ENCODE measurements at places on chromosomes 3 and 15.

DNA sequence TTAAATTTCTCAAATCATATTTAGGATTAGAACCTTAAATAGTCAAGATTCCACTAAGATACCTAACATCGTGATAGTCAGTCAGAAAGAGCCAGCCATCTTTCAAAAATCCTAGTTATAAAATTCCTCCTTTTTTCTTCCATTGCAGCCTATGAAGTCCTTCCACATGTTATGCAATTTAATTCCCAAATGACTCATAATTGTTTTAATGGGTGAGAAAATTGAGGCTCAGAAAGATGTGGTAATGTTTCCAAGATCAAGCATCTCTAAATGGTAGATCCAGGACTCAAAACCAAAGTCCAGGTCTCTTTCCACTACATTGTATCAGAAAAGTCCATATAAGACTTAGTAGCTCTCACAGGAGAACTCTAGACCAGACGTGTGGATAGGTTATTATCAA lies 9.5 kb downstream of the CFAP44 start:
- no peak overlapping the region for H3K4me3 ChIP-seq
- H3K36me3 ChIP-seq, result peaks cover 15% of the 10 kb centered on the region
- no peaks in the 10 kb centered on the region for H3K4me1 ChIP-seq
- no peak for DNase-seq
- no peak overlapping the region for H3K27ac ChIP-seq

DNA sequence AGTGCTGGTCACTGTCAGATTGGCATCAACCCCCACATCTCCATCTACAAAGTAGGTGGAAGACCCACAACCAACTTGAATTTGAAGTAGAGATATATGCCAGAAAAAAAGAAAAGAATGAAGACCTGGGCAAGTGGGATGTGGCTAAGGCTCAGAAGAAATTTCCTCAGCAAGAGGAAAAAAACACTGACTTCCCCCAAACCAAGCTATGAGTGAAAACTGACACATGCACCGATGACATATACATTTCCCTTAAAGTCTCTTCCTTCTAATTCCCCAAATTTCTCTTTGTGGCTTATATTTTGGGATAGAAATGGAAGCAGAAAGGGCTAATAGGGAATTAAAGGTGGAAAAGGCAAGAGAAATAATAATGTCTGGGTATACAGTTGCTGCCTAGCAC lies 59.0 kb downstream of the CYP19A1 start:
- peaks cover 17% of the 10 kb centered on the region for H3K27me3 ChIP-seq
- no peaks in the 10 kb centered on the region for H3K36me3 ChIP-seq
- H3K27ac ChIP-seq, result no peak overlapping the region
- no peak overlapping the region for H3K4me3 ChIP-seq

GRCh38 chr3:15796771-15797641 lies 773 bp downstream of the ANKRD28 start:
- peak overlapping the region; percentile 72 for H3K4me3 ChIP-seq
- H3K36me3 ChIP-seq, result peaks cover 17% of the 10 kb centered on the region
- DNase-seq, result no peak
- H3K27me3 ChIP-seq, result no peaks in the 10 kb centered on the region

- no peak overlapping the region for H3K27ac ChIP-seq
- peaks cover 2% of the 10 kb centered on the region for H3K36me3 ChIP-seq
- H3K27me3 ChIP-seq, result peaks cover 61% of the 10 kb centered on the region
- no peak overlapping the region for H3K4me3 ChIP-seq
- DNase-seq, result no peak
These were observed 4.8 kb downstream of the PAQR9 start for GRCh38 chr3:142958707-142959106.

DNA sequence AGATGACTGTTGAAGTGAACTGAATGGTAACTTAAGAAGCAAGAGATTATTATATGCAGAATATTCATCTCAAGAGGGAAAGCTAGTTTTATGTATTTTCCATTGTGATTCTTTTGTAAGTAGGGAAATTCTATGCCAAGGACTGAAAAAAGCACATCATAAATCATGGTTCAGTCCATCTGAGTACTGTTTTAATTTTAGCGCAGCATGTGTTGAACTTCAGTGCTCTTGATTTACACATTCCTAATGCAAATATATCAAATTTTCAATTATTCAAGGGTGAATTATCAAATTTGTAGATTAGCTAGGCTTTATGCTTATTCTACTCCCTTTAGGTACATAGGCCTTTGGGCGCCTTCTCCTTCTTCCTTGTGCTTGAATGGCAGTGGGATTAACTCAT lies 50.3 kb upstream of the TCF12 start:
- H3K4me1 ChIP-seq, result no peaks in the 10 kb centered on the region
- peaks cover 3% of the 10 kb centered on the region for H3K27me3 ChIP-seq
- H3K36me3 ChIP-seq, result no peaks in the 10 kb centered on the region
- no peak overlapping the region for H3K27ac ChIP-seq
- no peak overlapping the region for H3K4me3 ChIP-seq

- H3K4me3 ChIP-seq, result no peak overlapping the region
- no peaks in the 10 kb centered on the region for H3K36me3 ChIP-seq
- no peak overlapping the region for H3K27ac ChIP-seq
- no peaks in the 10 kb centered on the region for H3K27me3 ChIP-seq
- DNase-seq, result no peak
These were observed 7.3 kb downstream of the TMCO5A start for GRCh38 chr15:37941779-37942178.

GRCh38 chr15:64013179-64014062 lies 32.9 kb downstream of the DAPK2 start:
- no peak overlapping the region for H3K4me3 ChIP-seq
- no peak overlapping the region for H3K27ac ChIP-seq
- H3K36me3 ChIP-seq, result no peaks in the 10 kb centered on the region
- peaks cover 26% of the 10 kb centered on the region for H3K4me1 ChIP-seq

GRCh38 chr15:69540622-69541021 lies 88.0 kb downstream of the RPLP1 start:
- H3K4me3 ChIP-seq, result no peak overlapping the region
- no peak for DNase-seq
- no peaks in the 10 kb centered on the region for H3K36me3 ChIP-seq
- no peaks in the 10 kb centered on the region for H3K4me1 ChIP-seq

GRCh38 chr15:90437516-90437915 lies 49.5 kb downstream of the IQGAP1 start:
- DNase-seq, result no peak
- H3K4me3 ChIP-seq, result no peak overlapping the region
- H3K27ac ChIP-seq, result no peak overlapping the region
